ENCODE measurements at places on chromosomes 16 and 17.
A peak's percentile ranks its signal among the peaks of the same experiment; 100 is the strongest.

GRCh38 chr17:41760878-41761277 is 25.6 kb downstream of the JUP start:
- H3K4me1 ChIP-seq: no peaks in the 10 kb centered on the region
- H3K36me3 ChIP-seq: no peaks in the 10 kb centered on the region
- no peak for DNase-seq
- H3K27ac ChIP-seq: no peak overlapping the region

GRCh38 chr16:8510160-8510559 is 80.2 kb downstream of the TMEM114 start:
- no peaks in the 10 kb centered on the region for H3K4me1 ChIP-seq
- H3K27me3 ChIP-seq: no peaks in the 10 kb centered on the region
- no peak overlapping the region for H3K27ac ChIP-seq
- no peak for DNase-seq
- no peaks in the 10 kb centered on the region for H3K36me3 ChIP-seq

DNA sequence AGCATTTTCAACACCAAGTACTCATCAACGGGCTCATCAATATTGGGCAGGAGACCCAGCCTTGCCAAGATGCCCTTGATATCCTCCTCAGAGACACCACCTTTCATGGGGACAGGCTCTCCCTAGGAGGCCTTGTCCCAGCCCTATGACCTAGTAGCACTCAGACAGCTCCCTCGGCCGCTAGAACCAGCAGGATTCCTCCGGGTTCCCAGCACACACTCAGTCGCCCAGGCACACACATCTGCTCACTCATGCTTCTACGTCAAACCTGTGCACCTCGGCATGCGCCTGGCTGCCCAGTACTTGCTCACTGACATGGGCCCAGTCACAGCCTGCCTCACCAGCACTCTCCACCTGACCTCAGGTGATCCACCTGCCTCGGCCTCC is 17.0 kb downstream of the SRCIN1 start:
- no peak overlapping the region for H3K27ac ChIP-seq
- DNase-seq: no peak
- peaks cover 33% of the 10 kb centered on the region for H3K4me1 ChIP-seq

GRCh38 chr16:17339764-17340541 is 130.8 kb downstream of the XYLT1 start:
- H3K27me3 ChIP-seq: no peaks in the 10 kb centered on the region
- H3K4me1 ChIP-seq: peaks cover 40% of the 10 kb centered on the region
- H3K36me3 ChIP-seq: no peaks in the 10 kb centered on the region
- H3K4me3 ChIP-seq: no peak overlapping the region
- DNase-seq: no peak

DNA sequence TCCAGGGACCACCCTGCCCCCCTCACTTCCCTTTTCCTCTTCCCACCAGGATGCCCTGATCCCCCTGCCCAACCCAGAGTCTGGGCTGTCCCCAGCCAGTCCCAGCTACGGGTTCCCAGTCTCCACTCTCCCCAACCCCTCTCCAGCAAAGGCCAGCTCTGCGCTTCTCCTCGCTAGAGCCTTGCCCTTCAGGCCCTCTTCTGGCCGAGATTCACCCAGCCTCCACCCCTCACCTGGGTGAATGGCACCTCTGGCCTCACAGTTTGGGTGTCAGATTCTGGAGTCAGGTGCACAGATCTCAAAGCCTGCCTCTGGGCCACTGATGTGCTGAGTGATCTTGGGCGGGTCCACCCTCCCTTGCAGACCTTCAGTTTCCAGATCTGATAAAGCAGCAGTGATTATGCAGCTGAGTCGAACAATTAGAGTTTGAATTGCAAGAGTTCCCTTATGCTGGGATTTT is 185.6 kb upstream of the TNRC6C start:
- no peak overlapping the region for H3K27ac ChIP-seq
- H3K36me3 ChIP-seq: no peaks in the 10 kb centered on the region
- no peak overlapping the region for H3K4me3 ChIP-seq
- no peaks in the 10 kb centered on the region for H3K27me3 ChIP-seq
- DNase-seq: no peak
- peaks cover 8% of the 10 kb centered on the region for H3K4me1 ChIP-seq

DNA sequence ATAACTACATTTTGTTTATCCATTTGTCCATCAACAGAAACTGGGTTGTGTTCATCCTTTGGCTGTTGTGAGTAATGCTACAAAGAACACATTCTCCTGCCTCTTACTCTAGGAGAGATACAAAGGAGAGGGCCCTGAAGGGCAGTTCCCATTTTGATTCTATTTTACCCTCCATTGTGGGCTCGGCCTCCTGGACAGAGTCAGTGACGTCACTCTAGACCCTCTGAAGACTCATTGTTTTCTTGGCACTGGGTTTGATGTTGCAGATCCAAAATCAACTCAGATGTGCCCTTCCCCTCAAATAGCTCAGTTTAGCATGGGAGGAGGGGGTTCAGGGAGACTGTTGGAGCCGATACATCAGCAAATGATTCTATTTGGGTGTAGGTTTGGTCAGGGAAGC is 280.9 kb downstream of the UTP18 start:
- H3K27ac ChIP-seq: no peak overlapping the region
- H3K27me3 ChIP-seq: no peaks in the 10 kb centered on the region
- H3K4me1 ChIP-seq: peaks cover 8% of the 10 kb centered on the region
- DNase-seq: no peak
- H3K4me3 ChIP-seq: no peak overlapping the region

- H3K4me1 ChIP-seq: no peaks in the 10 kb centered on the region
- H3K27ac ChIP-seq: no peak overlapping the region
- DNase-seq: no peak
- no peaks in the 10 kb centered on the region for H3K27me3 ChIP-seq
- no peaks in the 10 kb centered on the region for H3K36me3 ChIP-seq
Measured at GRCh38 chr16:51629576-51629975, 478.5 kb upstream of the SALL1 start.

DNA sequence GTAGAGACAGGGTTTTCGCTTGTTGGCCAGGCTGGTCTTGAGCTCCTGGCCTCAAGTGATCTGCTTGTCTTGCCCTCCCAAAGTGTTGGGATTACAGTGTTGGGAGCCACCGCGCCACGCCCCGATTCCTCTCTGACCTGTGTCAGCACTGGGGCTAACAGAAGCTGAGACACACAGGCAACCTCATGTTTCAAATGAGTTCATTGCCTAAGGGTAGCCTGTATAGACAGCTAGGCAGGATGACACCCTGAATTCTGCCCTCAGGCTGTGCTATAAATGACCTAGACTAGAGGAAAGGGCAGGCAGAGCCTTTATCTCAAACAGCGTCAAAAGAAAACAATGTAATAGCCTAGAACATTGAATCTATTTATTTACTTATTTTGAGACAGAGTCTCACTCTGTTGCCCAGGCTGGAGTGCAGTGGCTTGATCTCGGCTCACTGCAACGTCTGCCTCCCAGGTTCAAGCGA is 2.3 kb upstream of the CDK3 start:
- no peak for DNase-seq
- H3K36me3 ChIP-seq: peaks cover 3% of the 10 kb centered on the region
- no peaks in the 10 kb centered on the region for H3K27me3 ChIP-seq
- no peak overlapping the region for H3K4me3 ChIP-seq

GRCh38 chr17:17729620-17730249 is 48.5 kb downstream of the RAI1 start:
- H3K27ac ChIP-seq: no peak overlapping the region
- DNase-seq: peak; percentile 46
- H3K4me3 ChIP-seq: no peak overlapping the region
- H3K27me3 ChIP-seq: no peaks in the 10 kb centered on the region
- H3K4me1 ChIP-seq: no peaks in the 10 kb centered on the region
- no peaks in the 10 kb centered on the region for H3K36me3 ChIP-seq

- peaks cover 55% of the 10 kb centered on the region for H3K36me3 ChIP-seq
- no peak for DNase-seq
- H3K27ac ChIP-seq: no peak overlapping the region
- H3K27me3 ChIP-seq: no peaks in the 10 kb centered on the region
- no peak overlapping the region for H3K4me3 ChIP-seq
- peaks cover 93% of the 10 kb centered on the region for H3K4me1 ChIP-seq
Measured at GRCh38 chr16:28205117-28205899, 6.5 kb downstream of the XPO6 start.

DNA sequence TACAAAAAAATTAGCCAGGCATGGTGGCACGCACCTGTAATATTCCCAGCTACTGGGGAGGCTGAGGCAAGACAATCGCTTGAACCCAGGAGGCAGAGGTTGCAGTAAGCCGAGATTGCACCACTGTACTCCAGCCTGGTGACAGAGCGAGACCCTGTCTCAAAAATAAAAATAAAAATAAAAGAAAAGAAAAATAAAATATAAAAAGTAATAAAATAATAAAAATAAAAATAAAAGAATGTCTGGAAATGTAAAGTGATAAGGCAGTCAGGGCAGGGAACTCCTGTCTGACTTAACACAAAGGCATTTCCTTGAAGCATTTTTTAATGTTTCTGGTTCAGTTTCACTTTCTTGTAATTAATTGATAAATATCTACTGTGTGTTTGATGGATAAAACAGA is 34.7 kb upstream of the DNAJA2 start:
- H3K4me1 ChIP-seq: no peaks in the 10 kb centered on the region
- H3K27ac ChIP-seq: no peak overlapping the region
- no peaks in the 10 kb centered on the region for H3K36me3 ChIP-seq
- H3K4me3 ChIP-seq: no peak overlapping the region

DNA sequence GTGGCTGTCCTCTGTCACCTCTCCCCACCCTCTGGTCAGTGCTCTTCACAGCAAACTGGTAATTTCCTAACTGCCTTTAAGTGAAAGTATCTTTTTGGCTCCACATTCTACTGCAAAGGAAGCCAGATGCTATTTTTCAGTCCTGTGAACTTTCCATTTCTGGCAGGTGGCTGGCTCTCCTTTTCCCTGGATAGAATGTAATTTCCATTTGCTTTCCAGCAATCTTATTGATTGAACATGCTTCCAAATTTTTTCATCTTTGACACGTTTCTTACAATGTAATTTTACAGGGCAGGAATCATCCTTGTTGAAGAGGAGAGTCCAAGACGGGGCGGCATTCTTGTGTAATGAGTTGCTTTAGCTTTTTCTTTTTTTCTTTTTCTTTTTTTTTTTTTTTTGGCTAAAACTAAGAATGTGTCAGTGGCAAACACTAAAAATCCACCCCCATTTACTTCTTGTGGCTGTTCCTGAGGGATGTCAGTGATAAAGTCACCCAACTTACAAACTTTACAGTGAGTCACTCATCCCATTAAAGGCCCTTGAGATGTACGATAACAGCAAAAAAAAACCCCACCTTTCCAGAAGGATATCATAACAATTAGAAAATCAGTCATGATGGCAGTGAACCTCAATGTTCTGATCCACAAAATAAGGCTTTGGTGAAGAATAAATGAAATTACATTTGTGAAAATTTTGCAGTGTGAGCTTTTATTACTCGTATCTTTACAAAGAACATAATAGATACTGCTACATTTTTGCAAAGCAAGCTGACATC is 29.4 kb upstream of the PRKCA start:
- H3K36me3 ChIP-seq: no peaks in the 10 kb centered on the region
- H3K27me3 ChIP-seq: no peaks in the 10 kb centered on the region
- H3K4me3 ChIP-seq: no peak overlapping the region
- no peak overlapping the region for H3K27ac ChIP-seq
- DNase-seq: no peak

- H3K27ac ChIP-seq: no peak overlapping the region
- H3K4me3 ChIP-seq: no peak overlapping the region
- no peaks in the 10 kb centered on the region for H3K4me1 ChIP-seq
Measured at GRCh38 chr17:73455050-73455687, 143.4 kb upstream of the CDC42EP4 start.

DNA sequence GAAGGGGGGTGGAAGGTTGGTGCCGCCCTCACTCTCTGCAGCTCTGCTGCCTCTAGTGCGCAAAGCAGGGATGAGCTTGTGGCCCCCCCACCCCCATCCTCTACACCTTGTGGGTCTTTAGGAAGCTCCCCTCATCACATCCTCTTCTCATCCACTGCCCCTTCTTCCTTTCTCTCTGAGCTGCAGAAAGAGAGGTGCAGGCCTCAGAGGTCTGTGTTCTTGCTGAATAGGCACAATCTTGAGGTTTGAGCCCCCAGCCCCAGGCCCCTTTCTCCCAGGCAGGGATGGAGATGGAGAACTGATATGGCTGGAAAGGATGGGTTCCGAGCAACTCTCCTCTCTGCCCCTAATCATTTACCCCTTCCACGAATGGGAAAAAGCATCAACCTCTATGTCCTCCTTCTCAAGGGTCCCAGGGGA is 2.6 kb downstream of the CACNA1G start:
- no peak overlapping the region for H3K27ac ChIP-seq
- DNase-seq: no peak
- peaks cover 33% of the 10 kb centered on the region for H3K27me3 ChIP-seq
- no peaks in the 10 kb centered on the region for H3K36me3 ChIP-seq

GRCh38 chr16:88069397-88070168 is 118.3 kb downstream of the BANP start:
- H3K4me3 ChIP-seq: no peak overlapping the region
- DNase-seq: no peak
- H3K4me1 ChIP-seq: no peaks in the 10 kb centered on the region
- no peak overlapping the region for H3K27ac ChIP-seq

DNA sequence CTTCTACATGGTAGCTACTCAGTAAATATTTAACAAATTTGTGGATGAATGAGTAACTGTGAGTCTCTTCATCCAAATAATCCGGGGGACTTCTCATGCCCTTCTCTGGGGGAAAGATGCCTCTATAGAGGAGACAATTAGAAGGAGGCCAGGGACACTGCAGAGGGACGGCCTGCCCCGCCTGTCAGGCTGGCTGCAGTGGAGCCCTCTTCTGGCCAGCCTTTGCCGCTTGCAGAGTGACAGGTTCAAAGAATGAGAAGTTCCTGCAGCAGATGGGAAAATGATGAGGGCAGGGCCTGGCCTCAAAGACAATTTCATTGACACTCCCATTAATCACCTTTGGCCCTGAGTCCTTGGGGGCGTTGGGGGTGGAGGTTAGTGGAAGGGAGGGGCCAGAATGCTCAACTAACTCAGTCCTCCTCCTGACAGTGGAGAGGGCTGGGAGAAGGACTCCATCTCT is 339.0 kb downstream of the MAF start:
- no peak overlapping the region for H3K4me3 ChIP-seq
- peaks cover 7% of the 10 kb centered on the region for H3K4me1 ChIP-seq
- peak; percentile 47 for DNase-seq
- no peak overlapping the region for H3K27ac ChIP-seq
